ENCODE measurements at places on chromosomes 6 and 20.

GRCh38 chr6:35498422-35499067 lies 1.7 kb upstream of the TEAD3 start:
- no peak for DNase-seq

GRCh38 chr20:50366270-50367103 lies 143.7 kb upstream of the PTPN1 start:
- no peak for DNase-seq

GRCh38 chr20:23340524-23340923 lies 10.1 kb upstream of the NXT1 start:
- peak; percentile 31 for DNase-seq

DNA sequence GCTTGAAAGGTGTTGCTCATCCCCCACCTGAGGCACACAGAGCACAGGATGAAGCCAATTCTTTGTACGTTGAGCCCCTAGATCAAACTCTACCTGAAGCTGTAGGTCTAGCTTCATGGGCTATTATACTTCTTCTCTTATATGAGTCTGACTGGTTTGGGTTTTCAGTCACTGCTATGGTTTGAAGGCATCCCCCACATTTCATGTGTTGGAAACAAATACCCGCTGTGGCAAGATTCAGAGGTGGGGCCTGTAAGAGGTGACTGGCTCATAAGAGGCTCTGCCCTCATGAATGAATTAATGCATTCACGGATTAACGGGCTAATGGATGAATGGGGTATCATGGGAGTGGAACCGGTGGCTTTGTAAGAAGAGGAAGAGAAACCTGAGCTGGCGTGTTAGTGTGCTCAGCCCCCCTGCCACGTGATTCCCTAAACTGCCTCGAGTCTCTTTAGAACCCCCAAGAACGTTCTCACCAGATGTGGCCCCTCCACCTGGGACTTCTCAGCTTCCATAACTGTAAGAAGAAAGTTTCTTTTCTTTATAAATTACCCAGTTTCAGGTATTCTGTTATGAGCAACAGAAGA lies 39.2 kb downstream of the PREX1 start:
- DNase-seq = no peak

- no peak for DNase-seq
These were observed 96.8 kb downstream of the PHACTR1 start for GRCh38 chr6:12813321-12813720.

- DNase-seq = no peak
These were observed 353.1 kb downstream of the LAMA2 start for GRCh38 chr6:129236001-129236517.

GRCh38 chr20:36925234-36925633 lies 26.3 kb downstream of the SAMHD1 start:
- DNase-seq = no peak

- no peak for DNase-seq
These were observed 26.8 kb downstream of the TMEM181 start for GRCh38 chr6:158586652-158587051.

DNA sequence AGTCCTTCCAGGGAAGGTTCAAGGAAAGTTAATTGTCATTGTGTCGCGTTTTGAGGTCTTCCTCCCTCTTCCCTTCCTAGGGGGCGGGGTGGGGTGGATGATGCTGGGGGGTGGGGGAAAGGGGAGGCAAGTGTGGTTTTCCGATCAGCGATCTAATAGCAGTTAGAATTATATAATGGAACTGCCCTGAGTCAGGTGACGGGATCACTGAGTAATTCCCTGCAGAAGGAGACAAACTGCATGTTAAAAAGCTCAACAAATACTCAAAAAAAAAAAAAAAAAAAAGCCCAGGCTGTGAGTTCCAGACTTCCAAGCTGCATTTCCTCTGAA lies 240.4 kb downstream of the PHACTR1 start:
- DNase-seq = no peak

GRCh38 chr6:77383026-77383425 lies 80.3 kb downstream of the HTR1B start:
- no peak for DNase-seq

GRCh38 chr6:160789263-160790027 lies 87.4 kb downstream of the PLG start:
- DNase-seq = no peak

DNA sequence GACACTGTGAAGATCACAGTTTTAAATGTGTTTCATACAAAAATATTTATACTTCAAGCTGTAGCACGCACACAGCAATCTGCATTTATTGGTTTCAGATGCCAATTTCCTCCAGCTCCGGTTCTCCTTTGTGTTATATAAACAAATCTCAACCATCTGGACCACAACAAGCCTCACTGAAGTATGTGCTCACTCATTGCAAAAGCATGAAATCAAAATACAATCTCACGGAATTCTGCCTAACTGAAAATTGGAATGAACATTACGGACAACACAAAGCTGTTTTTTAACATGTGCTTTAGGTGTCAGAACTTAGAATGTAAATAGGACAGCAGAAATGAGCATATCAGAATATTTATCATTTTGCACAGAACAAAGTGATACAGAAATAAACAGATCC lies 38.0 kb downstream of the RCAN2 start:
- no peak for DNase-seq

DNA sequence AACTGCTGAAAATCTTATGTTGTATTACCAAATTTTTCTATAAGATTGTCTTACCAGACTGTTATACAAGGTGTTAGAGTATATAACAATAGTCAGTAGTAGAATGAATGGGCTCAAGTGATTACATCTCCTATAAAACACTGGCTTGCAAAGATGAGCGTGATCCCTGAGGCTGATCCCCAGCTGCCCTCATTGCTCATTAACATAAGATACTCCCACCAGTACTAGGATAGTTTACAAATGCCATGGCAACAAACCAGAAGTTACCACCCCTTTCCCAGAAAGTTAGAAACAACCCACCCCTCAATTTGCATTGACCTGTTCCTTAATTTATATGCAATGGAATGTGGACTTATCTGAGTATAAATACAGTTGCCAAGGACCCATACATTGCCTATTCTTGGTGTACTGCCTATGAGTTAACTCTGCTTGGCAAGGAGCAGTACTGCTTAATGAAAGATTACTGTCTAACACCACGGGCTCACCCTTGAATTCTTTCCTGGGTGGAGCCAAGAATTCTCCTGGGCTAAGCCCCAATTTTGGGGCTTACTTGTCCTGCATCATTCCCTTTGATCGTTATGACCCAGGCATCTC lies 252.8 kb upstream of the CHD6 start:
- no peak for DNase-seq

DNA sequence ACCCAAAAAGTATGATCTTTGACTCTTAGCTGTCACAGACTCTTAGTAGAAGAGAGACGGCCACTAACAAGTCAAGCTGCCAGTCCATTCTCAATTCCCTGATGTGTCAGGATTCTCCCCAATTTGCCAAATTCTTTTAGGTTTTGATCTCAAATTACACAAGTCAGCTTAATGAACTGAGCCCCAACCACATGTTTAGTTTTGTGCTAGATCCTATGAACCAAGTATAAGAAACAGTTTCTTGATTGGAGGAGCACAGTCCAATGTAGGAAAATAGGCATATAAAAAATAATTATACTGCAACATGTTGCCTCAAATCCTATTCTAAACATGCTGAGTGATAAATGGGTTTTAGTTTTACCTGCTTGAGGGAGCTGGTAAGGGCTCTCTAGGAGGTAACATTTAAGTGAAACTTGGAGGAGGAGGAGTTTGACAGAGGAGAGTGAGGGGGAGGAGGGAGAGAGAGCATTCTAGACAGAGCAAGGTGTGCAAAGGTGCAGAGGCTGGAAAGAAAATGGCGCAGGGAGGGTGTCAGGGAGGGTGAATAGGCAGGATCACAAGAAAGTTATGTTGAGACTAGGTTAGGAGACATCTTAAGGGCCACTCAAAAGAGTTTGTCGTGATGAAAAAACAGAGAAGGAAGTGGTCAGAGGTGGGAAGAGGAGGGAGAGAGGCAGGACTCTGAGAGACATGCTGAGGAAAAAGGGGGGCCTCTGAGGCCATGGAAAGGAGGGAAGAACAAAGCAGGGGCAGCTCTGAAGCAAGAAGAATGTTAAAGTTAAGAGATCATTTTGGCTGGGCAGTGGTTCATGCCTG lies 22.8 kb upstream of the FAM83C start:
- no peak for DNase-seq

DNA sequence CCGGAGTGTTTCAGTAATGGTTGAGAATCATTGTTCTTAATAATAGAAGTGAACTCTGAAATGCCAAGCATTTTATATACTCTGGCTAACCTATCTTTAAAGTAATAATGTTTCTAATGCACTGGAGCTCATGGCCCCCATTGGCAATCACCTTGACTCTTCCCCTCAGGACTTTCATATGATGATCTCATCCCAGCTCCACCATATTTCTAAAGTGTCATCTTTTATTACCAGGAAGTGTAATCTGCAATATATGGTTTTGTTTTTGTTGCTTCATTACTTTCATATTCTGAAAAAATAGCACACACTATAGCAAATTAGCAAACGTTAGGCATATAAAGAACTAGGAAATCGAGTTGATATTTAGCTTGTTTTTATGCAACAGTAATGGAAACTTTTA lies 60.3 kb downstream of the TULP4 start:
- no peak for DNase-seq

DNA sequence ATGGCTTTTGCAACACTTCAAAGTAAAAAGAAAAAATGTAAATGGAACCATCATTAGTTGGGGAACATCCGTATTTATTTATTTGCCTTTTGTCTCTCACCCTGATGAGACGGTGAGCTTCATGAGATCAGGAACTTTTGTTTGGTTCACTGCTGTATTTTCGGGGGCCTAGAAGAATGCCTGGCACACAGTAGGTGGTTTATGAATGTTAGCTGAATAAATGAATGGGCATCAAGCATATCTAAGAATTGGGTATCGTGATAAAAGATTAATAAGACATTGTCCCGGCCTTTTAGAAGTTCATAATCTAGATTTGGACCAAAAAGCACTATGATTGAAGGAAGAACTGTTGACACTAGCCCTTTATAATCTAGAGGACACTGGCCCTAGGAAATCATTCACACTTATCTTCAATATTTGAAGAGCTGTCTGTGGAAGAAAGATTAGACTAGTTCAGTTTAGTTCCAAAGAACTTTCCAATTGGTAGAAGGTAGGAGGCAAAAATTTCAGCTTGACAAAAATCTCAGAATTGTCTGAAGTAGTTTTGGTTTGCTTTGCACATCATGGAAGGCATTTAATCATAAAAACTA lies 70.3 kb upstream of the CD83 start:
- DNase-seq = no peak

GRCh38 chr6:1407499-1407990 lies 18.2 kb downstream of the FOXF2 start:
- DNase-seq = no peak

DNA sequence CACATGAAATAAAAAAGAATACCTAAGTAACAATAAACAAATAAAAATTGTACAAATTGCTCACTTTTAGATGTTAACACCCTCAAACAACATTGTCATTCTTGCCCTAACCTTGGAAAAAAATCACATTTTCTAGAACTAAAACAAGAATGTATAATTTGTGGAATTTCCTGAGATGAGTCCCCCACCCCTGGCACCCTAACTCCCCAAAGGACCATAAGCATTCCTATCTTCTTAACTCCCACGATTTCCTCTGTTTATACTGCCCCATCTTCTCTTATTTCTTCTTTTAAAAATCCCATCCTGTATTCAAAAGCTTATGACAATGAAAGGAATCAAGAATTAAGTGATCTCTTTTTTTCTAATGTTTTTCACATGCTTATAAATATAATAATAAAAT lies 70.9 kb downstream of the IBTK start:
- DNase-seq = no peak

GRCh38 chr6:46909371-46909770 lies 12.4 kb downstream of the ADGRF5 start:
- DNase-seq = no peak

DNA sequence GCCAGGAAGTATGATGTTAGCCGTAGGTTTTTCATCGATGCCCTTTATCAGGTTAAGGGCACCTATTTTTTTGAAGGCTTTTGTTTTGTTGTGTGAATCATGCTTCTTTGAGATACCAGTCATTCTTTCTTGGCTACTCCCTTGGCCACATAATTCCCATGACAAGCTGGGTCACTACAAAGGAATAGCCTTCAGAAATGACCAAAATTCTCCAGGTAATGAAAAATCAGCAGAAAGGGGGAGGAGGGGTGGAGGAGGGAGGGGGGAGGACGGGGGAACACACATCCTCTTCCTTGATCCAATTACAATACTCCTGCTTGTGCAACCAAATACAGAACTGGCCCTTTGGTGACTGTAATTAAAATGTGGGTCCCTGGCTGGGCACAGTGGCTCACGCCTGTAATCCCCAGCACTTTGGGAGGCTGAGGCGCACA lies 21.7 kb upstream of the TGM2 start:
- DNase-seq = peak; percentile 79

DNA sequence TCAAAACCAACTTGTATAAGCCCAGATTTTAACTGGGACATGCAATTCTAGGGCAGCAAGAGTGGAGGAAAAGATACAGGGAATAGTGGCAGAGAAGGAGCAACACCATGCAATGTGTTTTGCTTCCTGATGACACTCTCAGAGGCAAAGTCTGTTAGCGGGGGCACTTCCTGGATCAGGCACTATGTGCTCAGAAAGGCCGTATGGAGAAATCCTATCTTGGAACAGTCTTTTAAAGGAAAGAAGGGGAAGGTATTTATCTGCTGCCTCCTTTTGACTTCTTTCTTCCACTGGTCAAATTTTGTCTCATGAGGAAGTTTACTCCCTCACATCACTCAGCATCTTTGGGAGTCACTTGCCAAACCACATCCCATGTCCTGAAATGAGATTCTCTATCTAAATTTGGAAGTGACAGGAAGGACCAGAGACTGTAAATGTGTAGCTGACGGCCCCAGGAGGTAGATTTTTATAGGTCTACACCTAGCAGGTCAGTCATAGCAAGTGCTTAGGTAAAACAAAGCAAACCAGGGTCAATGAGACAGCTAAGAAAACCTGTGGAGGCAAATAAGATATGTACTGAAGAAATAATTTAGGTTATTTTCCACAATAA lies 91.7 kb upstream of the ELOVL5 start:
- DNase-seq = no peak

DNA sequence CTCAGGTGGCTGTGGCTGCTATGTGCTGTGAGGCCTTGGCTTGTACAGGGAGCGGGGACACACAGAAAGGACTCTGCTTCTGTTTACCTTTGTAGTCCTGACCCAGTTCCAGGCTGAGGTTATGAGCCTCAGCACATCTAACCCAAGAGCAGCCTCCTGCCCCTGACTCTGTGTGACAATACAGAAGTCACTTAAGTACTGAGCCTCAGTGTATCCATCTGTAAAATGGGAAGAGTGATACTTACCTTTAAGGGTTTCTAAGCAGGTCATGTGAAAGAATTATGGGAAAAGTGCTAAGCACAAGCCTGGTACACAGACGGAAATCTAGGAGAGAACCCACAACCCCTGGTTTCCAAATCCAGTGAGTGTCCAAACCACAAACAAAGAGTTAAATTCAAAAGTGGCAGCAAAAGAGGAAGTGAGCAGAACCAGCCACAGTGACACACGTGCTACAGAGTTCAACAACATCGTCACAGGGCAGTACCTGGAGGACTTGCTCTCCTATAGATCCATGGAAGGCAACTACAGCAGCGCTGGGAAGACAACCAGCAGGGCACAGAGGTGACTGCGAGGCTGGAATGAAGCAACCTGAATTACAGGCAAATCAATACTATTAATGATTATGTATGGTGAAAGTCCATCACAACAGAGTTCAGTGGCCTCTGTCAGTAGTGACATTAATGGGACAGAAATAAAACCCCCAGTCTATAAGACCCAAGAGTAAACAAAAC lies 12.5 kb downstream of the TRIM26 start:
- no peak for DNase-seq

- no peak for DNase-seq
These were observed 6.2 kb downstream of the NAA20 start for GRCh38 chr20:20023395-20023794.
